ENCODE measurements at places on chromosomes 11 and 22.

GRCh38 chr11:23457641-23458040 lies 597.4 kb upstream of the CCDC179 start:
- DNase-seq: no peak

DNA sequence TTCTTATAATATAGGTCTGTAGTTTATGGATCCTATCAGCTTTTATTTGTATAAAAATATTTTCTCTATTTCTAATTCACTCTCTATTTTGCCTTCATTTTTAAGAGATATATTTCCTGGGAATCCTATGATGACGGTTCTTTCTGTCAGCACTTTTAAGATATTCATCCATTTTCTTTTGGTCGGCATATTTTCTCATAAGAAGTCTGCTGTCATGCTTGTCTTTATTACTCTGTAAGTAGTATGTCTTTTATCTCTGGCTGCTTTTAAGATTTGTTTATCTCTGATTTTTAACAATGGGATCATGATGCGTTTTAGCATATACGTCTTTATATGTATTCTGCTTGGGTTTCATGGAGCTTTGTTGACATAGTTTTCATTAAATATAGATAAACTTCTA lies 175.5 kb downstream of the SNX19 start:
- DNase-seq: no peak

DNA sequence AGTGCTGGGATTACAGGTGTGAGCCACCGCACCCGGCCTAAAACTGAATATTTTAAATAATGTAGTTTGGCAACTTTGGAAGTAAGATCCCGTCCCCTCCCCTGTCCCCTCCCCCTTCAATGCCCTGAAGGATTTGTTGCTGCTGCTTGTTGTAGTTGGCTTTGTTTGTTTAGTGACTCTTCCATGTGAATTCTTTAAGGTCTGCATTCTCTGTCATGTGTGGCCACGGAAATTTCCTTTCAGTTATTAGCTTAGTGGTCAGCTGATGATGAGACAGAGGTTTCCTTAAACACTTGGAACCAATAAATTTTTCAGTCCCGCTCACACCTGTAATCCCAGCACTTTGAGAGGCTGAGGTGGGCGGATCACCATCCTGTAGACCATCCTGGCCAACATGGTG lies 109.9 kb downstream of the MPPED1 start:
- DNase-seq: no peak

DNA sequence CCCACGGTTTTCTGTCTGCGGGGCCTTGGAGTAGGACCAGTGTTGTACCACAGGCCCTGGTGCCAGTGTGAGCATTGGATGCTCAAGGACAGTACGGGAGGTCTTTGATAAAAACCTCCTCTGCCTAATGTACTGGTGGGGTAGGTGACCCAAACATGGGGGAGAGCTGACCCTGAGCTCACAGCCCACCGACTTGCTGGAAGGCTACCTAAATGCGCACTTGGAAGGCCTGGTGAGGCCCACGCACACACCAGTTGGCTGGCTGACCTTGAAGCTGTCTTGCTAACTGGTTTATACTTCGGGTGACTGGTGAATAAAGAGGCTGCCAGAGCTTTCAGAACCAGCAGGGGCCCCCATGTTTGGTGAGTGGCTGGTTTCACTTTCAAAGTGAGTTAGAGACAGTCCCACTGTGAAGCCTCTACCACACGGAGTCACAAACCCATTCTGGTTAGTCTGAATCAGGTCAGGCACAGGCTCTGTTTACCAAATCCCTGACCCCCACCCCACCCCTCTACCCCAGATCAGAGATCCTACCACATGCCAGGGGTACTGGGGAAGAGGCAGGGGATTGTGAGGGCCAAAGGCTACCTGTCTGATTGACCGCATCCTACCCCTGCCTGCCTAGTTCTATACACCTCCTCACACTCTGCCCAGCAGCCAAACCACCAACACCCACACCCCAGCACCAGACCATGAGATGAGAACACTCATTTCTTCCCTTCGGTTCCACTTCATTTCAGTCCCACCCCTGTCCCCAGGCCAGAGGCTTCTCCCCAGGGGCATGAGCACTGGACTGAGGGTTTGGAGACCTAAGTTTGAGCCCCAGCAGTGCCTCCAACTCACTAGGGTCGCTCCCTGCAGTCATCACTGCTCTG lies 12.7 kb upstream of the IL2RB start:
- DNase-seq: no peak

- no peak for DNase-seq
Measured at GRCh38 chr22:23514322-23515038, 65.6 kb downstream of the IGLL1 start.

DNA sequence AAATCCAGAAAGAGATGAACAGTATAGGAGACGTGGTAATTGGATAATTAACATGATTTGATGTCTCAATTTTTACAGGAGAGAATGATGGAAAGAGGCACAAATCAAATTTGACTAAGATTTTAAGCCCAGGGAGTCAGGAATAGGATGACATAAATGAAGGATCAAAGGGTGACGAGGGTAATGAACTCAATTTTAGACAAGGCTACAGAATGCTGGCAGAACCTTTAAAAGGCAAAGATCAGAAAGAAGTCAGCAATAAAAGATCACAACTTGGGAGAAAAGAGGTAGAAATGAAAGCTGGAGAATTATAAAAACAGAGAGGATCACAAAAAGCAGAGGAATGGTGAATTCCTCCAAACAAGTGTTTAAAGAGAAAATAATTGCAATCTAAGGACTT lies 13.0 kb upstream of the OR8A1 start:
- no peak for DNase-seq

- DNase-seq: no peak
Measured at GRCh38 chr11:22920939-22921565, 60.8 kb upstream of the CCDC179 start.

DNA sequence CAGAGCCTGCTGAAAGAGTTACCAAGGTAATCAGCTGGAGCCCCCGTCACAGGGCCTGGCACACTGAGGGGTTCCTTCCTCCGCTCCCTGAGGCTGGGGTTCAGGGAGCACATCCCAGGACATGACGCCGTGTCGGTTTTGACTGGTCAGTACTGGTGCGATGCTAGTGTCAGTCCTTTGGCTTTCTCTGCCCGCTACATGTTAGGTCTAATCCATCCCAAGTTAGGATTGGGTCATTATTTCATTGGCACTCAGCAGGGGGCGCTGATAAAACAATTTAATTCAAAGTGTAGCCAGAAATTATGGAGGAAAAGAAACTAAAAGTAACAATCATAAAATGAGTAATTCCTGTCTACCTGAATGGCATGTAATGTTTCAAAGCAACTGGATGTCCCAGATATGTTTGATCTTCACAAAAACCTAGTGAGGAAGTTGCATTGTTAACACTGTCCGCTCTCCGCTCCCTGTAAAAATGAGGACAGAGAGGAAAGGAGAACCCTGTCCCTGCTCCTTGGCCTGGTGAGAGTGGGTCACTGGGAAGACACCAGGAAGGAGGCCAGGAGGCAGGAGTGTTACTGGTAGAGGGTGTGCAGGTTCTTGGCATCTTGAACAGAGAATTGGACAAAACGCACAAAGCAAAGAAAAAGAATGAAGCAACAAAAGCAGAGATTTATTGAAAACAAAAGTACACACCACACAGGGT lies 27.1 kb downstream of the TSKU start:
- no peak for DNase-seq

DNA sequence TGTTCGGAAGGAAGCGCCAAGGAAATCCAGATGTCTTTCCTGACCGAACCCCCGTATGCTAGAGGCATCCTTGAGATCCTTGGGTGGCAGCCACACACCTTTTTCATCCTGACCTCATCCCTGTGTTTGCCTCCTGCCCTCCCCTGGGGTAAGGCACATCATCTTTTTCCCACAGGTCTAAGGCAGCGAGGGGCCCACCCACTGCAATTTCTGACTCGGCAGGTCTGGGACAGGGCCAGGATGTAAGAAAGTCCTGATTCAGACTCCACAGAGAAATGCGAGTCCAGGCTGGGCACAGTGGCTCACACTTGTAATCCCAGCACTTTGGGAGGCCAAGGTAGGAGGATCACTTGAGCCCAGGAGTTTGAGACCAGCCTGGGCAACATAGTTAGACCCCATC lies 10.5 kb downstream of the ZMAT5 start:
- DNase-seq: no peak

DNA sequence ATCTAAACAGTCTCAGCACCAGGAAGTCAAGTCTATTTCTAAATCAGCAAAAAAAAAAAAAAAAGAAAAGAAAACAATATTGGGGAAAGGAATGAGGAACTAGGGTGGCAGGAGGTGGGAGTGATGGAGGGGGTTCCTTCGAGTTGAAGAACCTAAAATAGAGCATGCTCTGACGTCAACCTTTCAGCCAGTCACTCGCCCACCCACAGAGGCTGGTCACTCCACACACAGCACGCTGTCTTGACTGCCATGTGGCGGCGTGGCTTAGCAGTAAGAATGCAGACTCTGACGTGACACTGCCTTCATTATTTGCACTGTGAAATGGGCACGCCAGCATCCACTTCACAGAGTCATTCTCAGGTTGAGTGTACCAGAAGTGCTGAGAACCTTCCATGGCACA lies 48.3 kb downstream of the LARGE1 start:
- no peak for DNase-seq

- no peak for DNase-seq
Measured at GRCh38 chr22:40040927-40041326, 46.2 kb downstream of the FAM83F start.

- DNase-seq: no peak
Measured at GRCh38 chr11:2215561-2216399, 44.2 kb upstream of the TH start.

DNA sequence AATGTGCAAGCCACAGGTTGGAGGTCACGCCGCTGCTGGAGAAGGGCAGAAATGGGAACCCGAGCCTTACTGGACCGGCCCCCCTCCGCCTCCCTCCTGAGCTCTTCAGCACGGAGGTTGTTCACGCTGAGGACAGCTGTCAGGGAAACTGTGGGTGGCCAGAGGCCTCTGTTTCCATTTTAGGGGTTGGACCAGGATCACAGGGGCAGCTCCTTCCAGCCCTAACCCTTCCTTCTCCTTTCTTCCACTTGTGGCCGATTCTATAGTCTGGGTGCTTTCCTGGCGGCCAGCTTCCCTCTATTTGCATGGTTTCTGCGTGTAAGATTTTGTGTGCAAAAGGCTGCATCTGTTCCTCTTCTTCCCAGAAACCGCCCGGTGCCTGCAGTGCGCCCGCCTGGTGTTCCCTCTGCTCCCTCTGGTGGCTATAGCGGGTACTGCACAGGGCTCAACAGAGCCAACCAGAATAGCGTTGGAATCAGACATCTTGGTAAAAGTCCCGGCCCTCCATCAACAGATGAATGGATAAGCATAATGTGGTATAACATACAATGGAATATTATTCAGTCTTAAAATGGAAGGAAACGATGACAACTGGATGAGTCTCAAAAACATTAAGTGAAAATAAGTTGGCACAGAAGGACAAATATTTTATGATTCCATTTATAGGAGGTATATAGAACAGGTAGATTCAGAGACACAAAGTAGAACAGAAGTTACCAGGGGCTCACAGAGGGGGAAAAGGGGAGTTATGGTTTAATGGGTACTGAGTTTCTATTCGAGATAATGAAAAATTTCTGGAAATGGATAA lies 8.4 kb upstream of the SLC22A8 start:
- DNase-seq: peak; percentile 61
